ENCODE measurements at places on chromosomes 12 and 14. TPM values are rescaled to one million over a fixed set of nuclear protein-coding genes. Genes with fewer than 3 reads are reported as not detected.

The MANSC4 gene
- not detected for total RNA-seq

The KRT81 gene
- not detected for total RNA-seq

The TMEM119 gene
- under 0.01 TPM for total RNA-seq

The LMO3 gene
- not detected for total RNA-seq

The A2ML1 gene
- 0.28 TPM for total RNA-seq

The ANO2 gene
- 82.9 TPM for total RNA-seq

The TAC3 gene
- total RNA-seq: not detected

The DHRS4 gene
- total RNA-seq: 42.9 TPM

The FAR2 gene
- 61.9 TPM for total RNA-seq

The TMEM132D gene
- not detected for total RNA-seq

The CLEC14A gene
- 344 TPM for total RNA-seq

The C14orf39 gene
- not detected for total RNA-seq

The MED6 gene
- total RNA-seq: 32.8 TPM

The INHBC gene
- total RNA-seq: not detected

The ASPG gene
- total RNA-seq: not detected

The NAA30 gene
- total RNA-seq: 34.7 TPM

The EGLN3 gene
- 2.1 TPM for total RNA-seq

The RNASE2 gene
- 0.14 TPM for total RNA-seq

The TMEM52B gene
- not detected for total RNA-seq

The LRFN5 gene
- total RNA-seq: not detected

The IRAK3 gene
- 19.2 TPM for total RNA-seq
